ENCODE measurements at places on chromosomes 12 and 14. TPM values are rescaled to one million over a fixed set of nuclear protein-coding genes. Genes with fewer than 3 reads are reported as not detected.
A peak's percentile ranks its signal among the peaks of the same experiment; 100 is the strongest.

- no peak for DNase-seq
- H3K4me1 ChIP-seq = no peaks in the 10 kb centered on the region
- H3K4me3 ChIP-seq = no peak overlapping the region
- H3K36me3 ChIP-seq = no peaks in the 10 kb centered on the region
Observed at GRCh38 chr14:32762886-32763285, 175.8 kb upstream of the NPAS3 start.

DNA sequence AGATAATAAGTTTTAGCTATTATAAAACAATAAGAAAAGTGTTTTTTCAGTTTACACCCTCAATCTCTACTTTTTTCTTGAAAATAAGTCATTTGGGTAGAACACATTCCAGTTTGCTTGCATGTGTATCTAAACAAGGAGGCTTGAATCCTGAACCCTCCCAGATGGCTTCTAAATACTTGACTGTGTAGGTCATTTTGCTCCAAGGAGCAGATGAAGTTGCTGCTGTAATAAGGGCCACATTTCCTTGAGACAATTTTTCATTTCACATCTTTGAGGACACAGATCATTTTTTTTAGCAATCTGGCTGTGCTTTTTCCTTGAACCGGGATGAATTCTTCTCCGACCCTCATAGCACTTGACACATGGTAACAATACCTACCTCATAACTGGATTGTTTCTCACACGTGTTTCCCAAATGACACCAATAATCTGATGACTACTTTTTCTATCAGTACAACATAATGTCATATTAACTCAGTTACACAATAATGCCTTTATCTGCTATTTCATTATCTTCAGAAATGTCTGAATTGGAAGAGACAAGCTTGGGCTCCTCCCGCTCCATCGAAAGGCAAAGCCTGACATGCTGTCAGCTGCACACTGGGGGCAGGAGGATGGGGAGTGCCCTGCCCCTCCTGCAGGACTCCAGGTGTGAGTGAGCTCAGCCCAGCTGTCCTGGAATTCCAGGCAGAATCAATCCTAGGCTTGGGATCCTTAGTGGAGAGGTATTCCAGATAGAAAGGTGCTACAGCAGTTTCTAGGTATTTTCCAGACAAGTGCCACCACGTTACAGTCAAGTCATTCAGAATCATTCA, 30.9 kb downstream of the GPHB5 start:
- H3K27me3 ChIP-seq = no peaks in the 10 kb centered on the region
- H3K36me3 ChIP-seq = no peaks in the 10 kb centered on the region
- no peaks in the 10 kb centered on the region for H3K4me1 ChIP-seq
- no peak overlapping the region for H3K4me3 ChIP-seq

ACSS3 gene
- 25.8 TPM for total RNA-seq

- H3K4me3 ChIP-seq = no peak overlapping the region
- no peaks in the 10 kb centered on the region for H3K36me3 ChIP-seq
Observed at GRCh38 chr12:50566066-50566465, 61.3 kb downstream of the DIP2B start.

DNA sequence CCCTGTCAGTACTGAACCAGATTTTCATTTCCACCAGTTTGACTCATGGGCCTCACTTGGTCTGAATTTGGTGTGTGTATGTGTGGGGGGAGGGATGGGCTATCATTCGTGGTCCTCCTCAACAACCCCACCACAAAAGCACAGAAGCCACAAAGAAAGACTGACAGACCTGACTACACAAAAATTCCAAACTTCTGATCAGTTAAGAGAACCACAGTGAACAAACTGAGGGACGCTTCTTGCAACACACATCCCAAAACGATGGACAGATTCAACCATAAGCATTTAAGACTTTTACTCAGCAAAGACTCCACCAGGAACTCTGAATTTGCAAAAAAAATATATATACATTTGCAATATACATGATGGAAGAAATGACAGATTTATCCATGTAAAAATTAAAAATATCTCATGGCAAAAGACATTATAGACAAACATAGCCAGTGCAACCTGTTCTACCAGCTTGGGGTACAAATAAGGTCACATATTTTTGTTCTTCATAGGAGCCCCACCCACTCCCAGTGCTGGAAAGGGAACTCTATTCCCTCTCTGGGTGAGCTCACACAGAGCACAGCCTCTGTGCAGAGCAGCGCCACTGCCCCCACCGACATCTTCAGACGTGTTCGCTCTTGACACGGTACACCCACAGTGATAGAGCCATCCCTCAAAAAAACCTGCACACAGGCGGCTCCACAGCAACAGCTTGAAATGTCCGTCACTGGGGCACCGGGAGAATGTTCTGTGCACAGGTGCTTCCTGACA, 49.7 kb downstream of the JAG2 start:
- no peak overlapping the region for H3K27ac ChIP-seq
- no peaks in the 10 kb centered on the region for H3K27me3 ChIP-seq
- H3K4me1 ChIP-seq = peaks cover 10% of the 10 kb centered on the region
- DNase-seq = peak; percentile 74
- H3K4me3 ChIP-seq = no peak overlapping the region

GRCh38 chr14:76289276-76289675, 86.7 kb upstream of the ESRRB start:
- H3K4me1 ChIP-seq = no peaks in the 10 kb centered on the region
- no peaks in the 10 kb centered on the region for H3K27me3 ChIP-seq
- no peak for DNase-seq
- no peak overlapping the region for H3K27ac ChIP-seq

DEGS2 gene
- total RNA-seq = 4.2 TPM

- DNase-seq = no peak
- H3K27ac ChIP-seq = no peak overlapping the region
- no peaks in the 10 kb centered on the region for H3K27me3 ChIP-seq
- H3K4me1 ChIP-seq = no peaks in the 10 kb centered on the region
Observed at GRCh38 chr14:43476822-43477221, 1030.3 kb downstream of the FSCB start.

DNA sequence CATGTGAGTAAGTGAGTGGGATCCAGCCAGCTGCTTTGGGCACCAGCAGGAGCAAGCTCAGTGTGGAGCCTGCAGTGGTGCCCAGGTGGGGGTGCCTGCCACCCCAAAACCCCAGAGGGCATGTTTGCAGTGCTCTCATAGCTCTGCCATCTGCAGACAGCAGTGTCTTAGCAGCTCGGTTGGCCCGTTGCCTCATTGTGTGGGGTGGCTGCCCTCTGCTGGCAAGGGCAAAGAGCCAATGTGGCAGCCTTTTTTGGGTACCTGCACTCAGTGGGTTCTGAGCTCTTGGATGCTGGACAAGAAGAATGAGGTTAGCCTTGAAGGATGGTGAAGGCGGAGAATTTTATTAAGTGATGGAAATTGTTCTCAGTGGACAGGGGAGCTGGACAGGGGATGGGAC, 52.3 kb downstream of the NEUROD4 start:
- H3K4me1 ChIP-seq = no peaks in the 10 kb centered on the region
- H3K4me3 ChIP-seq = no peak overlapping the region

BIN2 gene
- 26.4 TPM for total RNA-seq

TAS2R30 gene
- 1.4 TPM for total RNA-seq

AKAP3 gene
- not detected for total RNA-seq

- H3K4me1 ChIP-seq = peaks cover 16% of the 10 kb centered on the region
- no peak for DNase-seq
- no peak overlapping the region for H3K27ac ChIP-seq
- peaks cover 30% of the 10 kb centered on the region for H3K36me3 ChIP-seq
- no peaks in the 10 kb centered on the region for H3K27me3 ChIP-seq
Observed at GRCh38 chr12:6917491-6918231, 3.3 kb downstream of the ENO2 start.

DNA sequence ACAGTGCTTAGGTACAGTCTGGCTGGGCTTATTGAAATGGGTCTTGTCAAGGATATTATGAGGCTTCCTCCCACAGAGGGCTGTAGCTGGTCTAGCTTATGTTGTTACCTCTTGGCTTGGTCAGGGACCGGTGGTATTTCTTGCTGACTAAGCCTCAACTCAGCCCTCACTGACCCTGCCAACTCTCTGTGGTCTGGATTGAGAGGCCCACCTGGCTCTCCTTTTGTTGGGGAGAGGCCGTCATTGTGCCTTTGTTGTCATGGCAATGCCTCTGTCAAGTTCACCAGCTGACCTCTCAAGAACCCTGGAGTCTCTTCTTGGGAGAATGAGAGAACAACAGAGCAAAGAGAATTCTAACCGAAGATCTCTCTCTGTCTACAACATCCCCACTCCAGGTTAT, 245.6 kb upstream of the NPAS3 start:
- no peaks in the 10 kb centered on the region for H3K36me3 ChIP-seq
- H3K4me1 ChIP-seq = no peaks in the 10 kb centered on the region
- DNase-seq = no peak
- no peak overlapping the region for H3K27ac ChIP-seq

- H3K4me3 ChIP-seq = no peak overlapping the region
- DNase-seq = no peak
- no peaks in the 10 kb centered on the region for H3K36me3 ChIP-seq
- H3K27me3 ChIP-seq = no peaks in the 10 kb centered on the region
- H3K27ac ChIP-seq = no peak overlapping the region
Observed at GRCh38 chr12:17793854-17794253, 296.1 kb downstream of the RERGL start.

C12orf50 gene
- total RNA-seq = not detected

- H3K36me3 ChIP-seq = no peaks in the 10 kb centered on the region
- DNase-seq = no peak
- no peak overlapping the region for H3K27ac ChIP-seq
- H3K4me1 ChIP-seq = peaks cover 10% of the 10 kb centered on the region
Observed at GRCh38 chr14:82778601-82779000, 1244.9 kb upstream of the SEL1L start.

DNA sequence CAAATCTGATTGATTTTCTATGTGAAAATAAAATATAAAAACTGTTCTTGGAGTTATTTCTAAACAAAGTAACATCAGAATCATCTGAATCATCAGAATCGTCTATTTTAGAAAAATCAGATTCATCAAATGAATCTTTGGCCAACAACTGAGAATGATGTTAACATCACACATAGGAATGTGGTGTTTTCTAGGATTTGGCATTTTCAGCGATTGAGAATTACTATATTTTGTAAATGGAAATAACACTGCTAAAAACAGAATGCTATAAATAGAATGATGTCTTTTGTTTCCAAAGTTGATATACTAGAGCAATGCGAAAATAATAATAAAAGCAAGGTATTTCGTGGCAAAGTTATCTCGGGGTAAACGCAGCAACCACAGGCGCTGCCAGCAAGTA, 73.9 kb upstream of the EVL start:
- H3K4me3 ChIP-seq = no peak overlapping the region
- H3K36me3 ChIP-seq = no peaks in the 10 kb centered on the region

GRCh38 chr14:77309131-77309530, 11.6 kb downstream of the POMT2 start:
- no peak for DNase-seq
- no peaks in the 10 kb centered on the region for H3K27me3 ChIP-seq
- no peak overlapping the region for H3K27ac ChIP-seq

DNA sequence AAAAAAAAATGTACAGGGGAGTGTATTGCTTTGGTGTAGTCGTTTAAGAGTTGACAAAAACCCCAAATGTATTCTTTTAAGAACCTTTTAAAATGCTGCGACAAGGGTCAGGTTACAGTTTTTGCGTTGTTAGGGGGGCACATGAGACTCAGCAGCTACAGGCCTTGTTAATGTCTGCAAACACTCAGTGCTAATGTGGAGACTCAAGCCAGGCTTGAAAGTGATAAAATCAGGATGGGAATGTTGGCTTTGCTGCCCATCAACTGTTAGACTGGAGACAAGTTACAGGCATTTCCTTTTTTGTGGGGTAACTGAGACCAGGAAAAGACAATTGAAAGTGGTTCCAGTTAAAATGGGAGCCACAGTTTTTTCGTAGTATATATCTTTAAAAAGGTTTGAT, 84.8 kb downstream of the PRKCH start:
- H3K27me3 ChIP-seq = no peaks in the 10 kb centered on the region
- H3K4me3 ChIP-seq = no peak overlapping the region
- H3K27ac ChIP-seq = no peak overlapping the region
- no peaks in the 10 kb centered on the region for H3K36me3 ChIP-seq
- peaks cover 23% of the 10 kb centered on the region for H3K4me1 ChIP-seq

GRCh38 chr14:104978746-104979691, 845 bp upstream of the AHNAK2 start:
- no peak overlapping the region for H3K27ac ChIP-seq
- no peaks in the 10 kb centered on the region for H3K36me3 ChIP-seq
- H3K4me1 ChIP-seq = peaks cover 55% of the 10 kb centered on the region
- no peaks in the 10 kb centered on the region for H3K27me3 ChIP-seq

DNA sequence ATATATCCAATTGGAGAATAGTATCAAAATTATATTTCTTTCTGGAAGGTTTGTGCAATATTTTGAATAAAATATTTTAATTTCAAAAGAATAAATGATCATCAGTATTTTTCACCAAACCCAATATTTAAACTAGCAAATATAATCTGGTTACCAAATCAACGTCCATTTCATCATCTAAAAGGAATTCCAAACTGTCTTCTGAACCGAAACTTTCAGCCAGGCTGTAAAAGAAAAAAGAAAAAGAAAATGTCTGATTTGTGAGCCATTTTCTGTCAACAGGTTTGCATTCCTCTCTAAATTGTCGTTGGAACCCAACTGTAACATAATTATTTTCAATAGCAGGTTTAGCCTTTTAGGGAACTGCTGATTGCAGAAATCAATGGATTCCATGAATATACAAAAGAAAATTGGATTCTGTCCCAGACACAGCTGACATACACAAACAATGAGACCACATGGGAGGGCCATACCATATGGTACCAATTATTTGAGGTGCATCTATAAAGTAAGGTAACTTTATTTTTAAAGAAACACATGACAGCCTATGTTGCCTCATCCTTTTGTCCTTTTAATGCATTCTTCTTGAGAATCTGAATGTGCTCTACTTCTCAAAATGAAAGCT, 22.7 kb downstream of the SNRPF start:
- H3K4me1 ChIP-seq = no peaks in the 10 kb centered on the region
- no peak overlapping the region for H3K27ac ChIP-seq
- H3K36me3 ChIP-seq = no peaks in the 10 kb centered on the region
- H3K4me3 ChIP-seq = no peak overlapping the region
- no peaks in the 10 kb centered on the region for H3K27me3 ChIP-seq

DNA sequence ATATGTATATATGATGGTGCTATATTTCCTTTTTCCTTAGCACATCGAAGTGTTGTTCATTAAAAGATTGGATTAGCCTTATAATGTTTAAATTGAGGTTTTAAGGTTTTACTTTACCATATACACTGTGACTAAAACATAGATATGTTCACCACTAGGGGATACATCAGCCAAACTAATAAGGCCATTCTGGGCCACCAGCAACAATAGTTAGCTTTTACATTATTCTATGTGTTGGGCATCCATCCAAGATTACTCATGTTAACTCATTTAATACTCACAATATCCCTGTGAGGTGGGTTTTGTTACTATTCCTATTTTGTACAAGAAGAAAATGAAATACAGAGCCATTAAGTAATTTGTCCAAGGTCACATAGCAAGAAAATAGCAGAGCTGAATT, 202.6 kb upstream of the AVPR1A start:
- H3K4me1 ChIP-seq = no peaks in the 10 kb centered on the region
- no peaks in the 10 kb centered on the region for H3K36me3 ChIP-seq
- H3K27ac ChIP-seq = no peak overlapping the region
- no peak overlapping the region for H3K4me3 ChIP-seq

- no peak for DNase-seq
- H3K27me3 ChIP-seq = no peaks in the 10 kb centered on the region
- no peaks in the 10 kb centered on the region for H3K36me3 ChIP-seq
- no peaks in the 10 kb centered on the region for H3K4me1 ChIP-seq
Observed at GRCh38 chr12:44296624-44297197, 460.8 kb downstream of the TMEM117 start.
